ENCODE measurements at places on chromosomes 12 and 14.

DNA sequence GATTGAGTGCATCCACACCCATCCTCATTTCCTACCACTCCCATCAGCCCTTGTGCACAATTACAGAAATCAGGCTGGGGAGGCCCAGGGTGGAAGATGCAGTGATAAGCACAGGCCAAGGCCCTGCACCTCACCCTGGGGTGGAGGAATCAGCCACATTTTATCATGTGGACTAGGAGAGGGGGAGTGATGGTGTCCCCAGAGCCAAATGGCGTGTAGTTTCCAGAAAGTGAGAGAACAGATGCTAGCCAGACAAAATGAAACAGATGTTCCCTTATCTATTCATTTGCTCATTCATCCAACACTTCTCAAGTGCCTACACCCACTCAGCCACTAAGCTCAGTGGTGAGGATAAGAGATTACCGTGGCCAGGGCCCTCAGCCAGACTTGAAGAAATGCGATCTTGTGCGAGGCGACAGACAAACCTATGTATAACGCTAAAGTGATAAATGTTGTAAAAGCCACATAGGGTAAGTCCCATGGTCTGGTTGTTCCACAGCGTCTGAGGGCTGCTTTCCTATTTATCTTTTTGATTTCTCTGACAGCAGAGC is 93.6 kb downstream of the STAB2 start:
- DNase-seq = no peak

DNA sequence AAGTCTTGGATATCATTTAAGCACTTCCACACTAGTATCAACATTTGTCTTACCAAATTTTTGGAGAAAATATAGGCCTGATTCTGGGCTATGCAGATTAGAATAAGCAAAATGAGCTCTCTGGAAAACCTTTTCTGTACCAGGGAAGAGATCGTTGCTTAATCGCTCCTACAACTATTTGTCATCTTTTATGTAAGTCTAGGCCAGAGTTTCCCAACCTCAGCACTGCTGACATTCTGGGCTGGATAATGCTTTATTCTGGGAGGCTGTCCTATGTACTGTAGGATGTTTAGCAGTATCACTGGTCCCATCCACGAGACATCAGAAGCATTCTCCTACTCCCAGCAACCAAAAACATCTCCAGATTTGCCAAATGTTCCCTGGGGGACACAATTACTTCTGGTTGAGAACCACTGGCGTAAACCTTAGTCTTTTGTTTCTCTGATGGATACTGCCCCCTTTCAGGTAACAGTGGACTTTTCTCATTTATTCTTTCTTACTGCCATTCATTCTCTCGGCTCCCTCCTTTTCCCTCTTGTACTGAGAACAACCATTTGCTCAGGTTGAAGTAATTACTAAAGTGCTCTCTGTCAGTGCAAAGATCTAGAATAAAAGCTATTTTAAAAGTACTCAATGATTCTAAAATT is 316.9 kb upstream of the E2F7 start:
- peak; percentile 27 for DNase-seq

DNA sequence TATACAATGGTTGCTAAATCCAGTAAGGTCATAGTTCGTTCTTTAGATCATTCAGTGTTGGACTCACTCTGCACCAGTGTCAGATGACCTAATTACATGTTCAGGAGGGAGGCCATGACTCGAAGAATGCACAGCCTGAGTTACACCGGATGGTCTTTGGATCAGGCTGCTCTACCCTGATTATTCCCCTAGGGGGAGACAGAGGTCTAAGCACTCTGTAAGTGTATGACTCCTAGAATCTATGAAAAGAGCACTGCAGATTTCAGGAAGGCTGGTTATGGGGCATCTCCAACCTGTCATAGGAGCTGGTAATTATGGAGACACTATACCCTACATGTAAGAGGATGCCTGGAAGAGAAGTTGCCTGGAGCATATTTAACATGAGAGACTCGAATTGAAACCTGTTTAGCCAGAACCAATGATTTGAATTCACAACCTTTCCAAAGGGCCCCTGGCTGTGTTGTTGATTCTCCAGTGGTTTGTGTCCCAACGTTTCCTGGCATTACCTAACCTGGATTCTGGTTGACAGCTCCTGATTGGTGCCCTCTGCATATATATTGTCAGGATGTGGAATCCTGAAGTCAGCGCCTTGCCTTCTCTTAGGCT is at the start of gene MUCL1:
Gene MUCL1, plus strand, starts transcription at position 584 of the 606 bp plus-strand sequence. CDS start 67 bp downstream, outside the sequence.
- DNase-seq = peak; percentile 83

GRCh38 chr12:131850856-131851559 is 22.8 kb downstream of the MMP17 start:
- no peak for DNase-seq

GRCh38 chr12:31274520-31275300 is 51.2 kb downstream of the SINHCAF start:
- no peak for DNase-seq

GRCh38 chr14:82388488-82388887 is 854.8 kb upstream of the SEL1L start:
- no peak for DNase-seq

- DNase-seq = no peak
These were observed 394.6 kb downstream of the AEBP2 start for GRCh38 chr12:19833775-19834501.

DNA sequence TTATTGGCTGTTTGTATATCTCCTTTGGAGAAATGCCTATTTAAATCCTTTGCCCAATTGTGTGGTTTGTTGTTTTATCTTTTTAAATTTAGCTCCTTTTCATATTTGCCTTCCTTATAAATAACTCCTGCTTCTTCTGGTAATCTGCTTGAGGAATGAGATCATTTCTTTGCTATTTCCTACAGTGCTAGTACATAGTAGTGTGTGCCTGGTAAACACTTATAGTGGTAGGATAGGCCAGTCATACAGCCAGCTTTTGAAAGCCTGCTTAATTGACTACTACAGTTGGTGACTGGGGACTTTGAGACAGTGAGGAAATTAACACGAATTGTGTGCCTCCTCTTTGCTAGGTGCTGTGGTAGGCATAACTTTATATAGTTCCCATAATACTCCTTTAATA is 68.7 kb downstream of the BORCS5 start:
- peak; percentile 35 for DNase-seq

DNA sequence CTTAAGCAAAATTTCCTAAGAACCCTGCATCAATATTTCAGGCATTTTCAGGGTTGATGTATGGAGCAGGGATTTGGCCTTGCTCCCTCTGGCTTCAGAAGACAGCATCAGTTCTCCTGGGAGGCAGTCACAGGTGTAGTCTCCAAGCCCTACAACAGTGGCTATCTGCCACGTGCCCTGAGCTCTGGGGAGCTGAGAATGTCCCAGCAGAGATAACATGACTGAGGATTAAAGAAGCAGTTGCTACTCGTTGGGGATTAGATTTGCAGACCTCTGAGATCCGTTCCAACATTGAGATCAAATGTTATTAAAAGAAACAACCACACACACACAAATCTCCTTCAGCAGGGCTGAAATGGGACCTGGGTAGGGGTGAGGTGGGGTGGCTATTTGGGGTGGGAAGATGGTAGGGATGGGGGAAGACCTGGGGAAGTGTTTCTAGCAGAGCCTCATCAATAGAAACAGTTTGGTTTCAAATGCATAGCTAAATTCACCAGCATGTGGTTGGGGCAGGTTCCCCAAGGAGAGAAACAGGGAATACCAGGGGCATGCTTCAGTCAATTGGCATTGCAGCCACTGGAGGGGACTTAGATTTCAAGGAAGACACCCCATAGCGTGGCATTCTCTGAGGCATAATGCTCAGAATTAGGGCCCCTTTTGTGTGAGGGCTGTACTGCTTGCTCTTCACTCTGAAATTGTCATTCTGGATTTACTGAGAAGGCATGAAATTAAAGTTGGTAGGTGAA is 15.2 kb upstream of the FAM234B start:
- DNase-seq = no peak

DNA sequence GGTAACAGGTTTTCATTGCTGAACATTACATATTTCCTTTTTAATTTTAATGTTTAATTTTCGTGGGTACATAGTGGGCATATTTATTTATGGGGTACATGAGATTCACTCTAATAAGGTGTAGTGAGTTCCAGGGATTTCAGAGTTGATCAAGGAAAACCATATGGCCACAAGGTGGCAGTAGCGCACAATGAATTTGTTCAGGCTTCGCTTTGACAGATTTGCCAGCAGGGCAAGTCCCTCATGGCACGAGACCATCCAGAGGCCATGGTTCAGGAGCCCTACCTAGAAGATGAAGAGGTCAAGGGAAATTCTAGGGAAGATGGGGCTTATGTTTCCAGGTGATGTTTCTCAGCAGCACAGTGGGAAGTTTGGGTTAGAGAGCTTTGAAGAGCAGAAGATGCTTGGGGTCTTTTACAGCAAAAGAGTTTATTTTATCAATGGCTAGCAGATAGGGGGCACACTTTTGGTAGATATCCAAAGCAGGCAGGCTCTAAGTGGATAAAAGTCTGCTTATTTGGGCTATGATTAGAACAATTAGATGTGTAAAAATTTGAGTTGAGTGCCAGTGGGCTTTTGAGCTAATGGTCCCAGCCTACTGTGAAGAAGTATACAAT is 1004.4 kb downstream of the AACS start:
- peak; percentile 2 for DNase-seq

DNA sequence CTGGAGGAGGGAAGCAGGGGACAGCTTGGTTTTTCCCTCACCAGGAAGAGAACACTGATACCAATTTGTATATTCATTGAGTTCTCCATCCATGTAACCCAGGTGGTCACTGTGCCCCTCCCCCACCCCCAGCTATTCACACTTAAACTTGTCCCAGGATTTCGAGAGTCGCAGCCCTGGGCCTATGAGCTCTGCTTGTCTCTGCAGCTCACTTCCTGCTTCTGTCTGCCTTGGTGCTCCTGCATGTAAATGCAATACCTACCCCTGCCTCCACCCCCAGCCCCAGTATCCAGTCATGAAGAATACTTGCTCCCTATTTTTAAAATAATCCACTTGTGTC is 452.2 kb downstream of the BCL11B start:
- DNase-seq = no peak

DNA sequence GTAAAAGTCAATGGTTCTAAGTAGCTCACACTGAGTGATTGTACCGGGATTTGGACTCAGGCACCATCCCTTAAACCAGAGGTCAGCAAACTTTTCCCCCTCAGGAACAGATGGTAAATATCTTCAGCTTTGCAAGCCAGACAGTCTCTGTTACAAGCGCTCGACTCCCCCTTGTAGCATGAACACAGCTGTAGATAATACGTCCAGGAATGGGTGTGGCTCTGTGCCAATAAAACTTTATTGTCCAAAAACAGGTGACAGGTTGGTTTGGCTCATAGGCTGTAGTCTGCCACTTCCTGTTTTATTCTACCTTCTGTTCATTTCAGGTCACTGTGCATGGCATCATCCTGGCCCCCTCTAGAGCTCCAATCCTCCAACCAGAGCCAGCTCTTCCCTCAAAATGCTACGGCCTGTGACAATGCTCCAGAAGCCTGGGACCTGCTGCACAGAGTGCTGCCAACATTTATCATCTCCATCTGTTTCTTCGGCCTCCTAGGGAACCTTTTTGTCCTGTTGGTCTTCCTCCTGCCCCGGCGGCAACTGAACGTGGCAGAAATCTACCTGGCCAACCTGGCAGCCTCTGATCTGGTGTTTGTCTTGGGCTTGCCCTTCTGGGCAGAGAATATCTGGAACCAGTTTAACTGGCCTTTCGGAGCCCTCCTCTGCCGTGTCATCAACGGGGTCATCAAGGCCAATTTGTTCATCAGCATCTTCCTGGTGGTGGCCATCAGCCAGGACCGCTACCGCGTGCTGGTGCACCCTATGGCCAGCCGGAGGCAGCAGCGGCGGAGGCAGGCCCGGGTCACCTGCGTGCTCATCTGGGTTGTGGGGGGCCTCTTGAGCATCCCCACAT is 7.6 kb downstream of the BDKRB1 start:
- DNase-seq = no peak

DNA sequence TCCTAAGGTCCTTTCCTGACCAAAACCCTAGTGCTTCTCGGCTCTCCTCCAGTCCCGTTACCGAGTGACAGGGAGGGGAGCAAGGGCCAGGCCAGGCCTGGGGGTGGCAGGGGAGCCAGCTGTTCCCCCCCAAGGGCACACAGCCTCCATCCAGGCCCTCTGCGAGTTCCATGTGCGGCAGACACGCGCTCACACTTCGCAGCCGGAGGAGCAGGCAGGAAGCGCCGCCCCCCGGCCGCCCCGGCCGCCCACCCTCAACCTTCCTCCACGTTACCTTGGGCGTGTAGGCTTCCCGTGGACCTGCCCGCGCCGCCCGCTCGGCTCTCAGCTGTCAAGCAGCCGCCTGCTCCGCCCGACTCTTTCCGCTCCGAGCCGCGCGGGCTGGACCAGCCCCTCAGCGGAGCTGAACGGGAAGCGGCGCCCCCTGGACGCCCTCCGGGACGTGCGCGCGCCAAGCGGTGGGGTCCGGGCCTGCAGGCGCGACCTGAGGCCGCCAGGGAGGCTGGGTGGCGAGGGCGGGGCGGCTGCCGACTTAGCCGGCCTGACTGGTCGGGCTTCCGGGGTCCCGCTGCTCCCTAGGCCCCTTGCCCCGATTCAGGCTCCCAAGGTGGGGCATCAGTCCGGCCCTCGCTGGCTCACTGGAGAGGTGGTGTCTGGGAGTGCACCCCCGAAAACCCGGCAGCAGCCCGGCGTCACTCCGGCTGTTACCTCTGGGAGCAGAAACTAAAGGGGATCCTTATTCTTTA is at the start of gene CRACR2A:
Gene CRACR2A, minus strand, starts transcription at position 369 of the 746 bp plus-strand sequence. CDS start 56,110 bp downstream, outside the sequence.
- peak; percentile 48 for DNase-seq

DNA sequence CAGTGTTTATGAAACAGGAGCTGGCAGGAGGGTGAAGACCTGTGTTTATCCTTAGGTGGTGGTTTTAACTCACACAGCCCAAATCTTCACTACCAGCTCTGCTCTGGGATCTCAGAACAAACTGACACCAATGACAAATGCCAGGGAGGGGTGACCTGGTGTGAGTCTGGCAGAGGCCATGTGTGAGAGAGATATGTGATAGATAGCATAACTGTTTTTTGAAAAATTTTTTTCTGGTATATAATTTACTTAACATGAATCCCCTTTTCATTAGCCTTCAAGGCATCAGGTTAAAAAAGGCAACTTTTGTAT is 51.5 kb downstream of the SLC38A4 start:
- no peak for DNase-seq

DNA sequence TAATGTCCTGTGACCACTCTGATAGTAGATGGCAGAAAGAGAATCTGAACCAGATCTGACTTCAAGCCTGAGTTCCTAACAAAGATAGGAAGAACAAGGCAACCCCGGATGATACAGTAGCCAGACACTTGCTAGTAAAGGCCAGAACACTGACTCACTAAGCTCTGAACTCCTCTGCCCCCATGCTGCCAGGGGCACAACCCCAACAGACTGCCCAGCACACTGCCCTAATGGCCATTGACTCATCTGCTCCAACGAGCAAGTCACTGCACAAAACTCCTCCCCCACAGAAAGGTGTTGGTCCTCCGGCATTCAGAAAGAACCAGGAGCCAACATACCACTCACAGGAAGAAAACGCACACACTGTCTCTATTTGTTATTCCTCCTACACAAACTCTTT is 179.6 kb upstream of the NUDT4 start:
- DNase-seq = peak; percentile 94
